ENCODE measurements at places on chromosomes 16 and 17.

- DNase-seq: no peak
Measured at GRCh38 chr17:74280093-74280513, 6.1 kb downstream of the DNAI2 start.

DNA sequence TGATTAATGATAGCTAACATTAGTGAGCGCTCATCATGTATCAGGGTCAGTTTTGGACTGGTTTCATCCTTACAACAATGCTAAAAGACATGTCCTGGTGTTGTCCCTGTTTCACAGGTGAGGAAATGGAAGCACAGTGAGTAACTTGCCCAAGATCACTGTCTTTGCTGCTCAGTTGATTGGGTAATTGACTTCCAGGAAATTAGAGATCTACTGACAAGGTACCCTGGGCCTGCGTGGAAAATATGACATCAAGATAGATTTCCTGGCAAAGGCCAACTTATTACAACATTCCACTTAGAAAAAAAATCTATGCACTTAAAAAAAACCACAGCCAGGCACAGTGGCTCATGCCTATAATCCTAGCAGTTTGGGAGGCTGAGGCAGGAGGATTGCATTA, 96.3 kb downstream of the CYLD start:
- no peak for DNase-seq

GRCh38 chr17:83081684-83082201, 2.3 kb downstream of the METRNL start:
- DNase-seq: no peak

DNA sequence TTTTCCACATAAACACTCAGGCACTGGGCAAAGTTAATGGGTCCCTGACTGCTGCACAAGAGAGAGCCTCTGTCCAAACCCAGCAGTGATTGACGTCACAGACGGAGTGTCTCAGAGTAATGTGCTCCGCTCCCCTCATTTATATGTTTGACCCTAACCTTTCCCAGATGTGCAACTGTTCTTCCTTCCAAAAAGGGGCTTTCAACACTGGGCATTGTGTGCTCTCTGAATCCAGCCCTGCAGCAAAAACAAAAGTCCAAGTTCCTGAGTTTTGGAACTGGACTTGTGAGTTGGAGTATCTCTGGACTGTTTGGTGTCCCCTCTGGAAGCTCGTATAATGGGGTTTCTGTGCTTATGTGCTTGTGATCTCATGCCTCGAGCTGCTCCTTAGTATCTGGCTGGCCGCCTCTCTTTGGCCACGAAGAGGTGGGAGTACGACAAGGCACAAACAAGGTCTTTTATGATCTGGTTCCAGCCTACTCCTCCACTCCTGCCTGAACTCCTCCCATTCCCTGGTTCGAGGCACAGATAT, 76.4 kb upstream of the SMIM36 start:
- DNase-seq: peak; percentile 38

GRCh38 chr16:49661465-49662187, 194.3 kb downstream of the ZNF423 start:
- DNase-seq: no peak

DNA sequence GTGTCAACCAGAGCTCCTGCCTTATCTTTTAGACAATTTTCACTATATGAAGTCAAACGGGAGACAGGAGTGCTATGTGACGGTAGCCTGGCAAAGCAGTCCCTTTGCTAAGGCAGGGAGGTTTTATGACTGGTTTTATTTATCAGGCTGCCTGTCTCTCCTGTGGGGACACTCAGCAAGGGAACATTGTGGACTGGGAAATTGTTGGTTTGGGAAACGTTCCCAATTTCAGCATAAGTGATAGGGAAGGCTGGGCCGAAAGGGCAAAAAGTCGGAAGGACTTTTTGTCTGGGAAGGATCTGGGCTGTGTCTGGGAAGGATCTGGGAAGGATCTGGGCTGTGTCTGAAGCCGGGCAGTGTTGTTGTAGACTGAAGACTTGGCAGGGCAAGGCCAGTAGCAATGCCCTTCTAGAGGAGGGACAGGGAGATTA, 211.2 kb downstream of the PARN start:
- DNase-seq: no peak

DNA sequence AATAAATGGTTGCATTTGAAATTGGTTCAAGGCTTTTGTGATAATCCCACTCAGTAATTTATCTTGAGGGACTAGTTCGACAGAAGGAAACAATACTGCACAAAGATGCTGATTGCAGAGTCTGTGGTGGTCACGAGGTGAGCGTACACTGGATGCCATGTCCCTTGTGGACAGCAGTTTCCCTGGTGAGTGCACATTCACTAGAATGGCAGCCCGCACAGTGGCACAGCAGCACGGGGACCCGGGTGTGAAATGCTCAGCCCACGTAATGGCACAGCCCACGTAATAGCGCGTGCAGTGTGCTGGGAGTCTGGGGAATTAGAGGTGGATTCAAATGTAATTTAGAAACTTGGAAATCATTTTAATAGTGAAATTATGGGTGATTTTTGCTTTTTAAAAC, 154.0 kb downstream of the LGALS9B start:
- DNase-seq: no peak

DNA sequence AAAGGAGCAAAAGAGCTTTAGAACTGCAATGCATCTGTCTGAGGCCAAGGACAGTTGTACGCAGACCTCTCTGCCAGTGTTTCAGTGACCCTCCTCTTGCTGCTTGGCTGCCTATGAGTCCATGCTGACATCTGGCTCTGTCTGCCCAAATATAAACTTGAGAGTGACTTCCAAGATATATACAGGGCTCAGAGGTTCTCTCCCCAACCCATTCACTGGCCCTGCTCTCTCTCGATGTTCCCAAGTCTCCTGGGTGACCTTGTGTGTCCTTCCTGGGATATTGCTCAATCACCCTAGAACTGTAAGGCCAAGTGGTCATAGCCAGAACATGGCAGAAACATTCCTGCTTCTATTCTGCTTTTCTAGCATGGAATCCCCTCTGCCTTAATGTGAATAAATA, 716.3 kb downstream of the WWOX start:
- no peak for DNase-seq

DNA sequence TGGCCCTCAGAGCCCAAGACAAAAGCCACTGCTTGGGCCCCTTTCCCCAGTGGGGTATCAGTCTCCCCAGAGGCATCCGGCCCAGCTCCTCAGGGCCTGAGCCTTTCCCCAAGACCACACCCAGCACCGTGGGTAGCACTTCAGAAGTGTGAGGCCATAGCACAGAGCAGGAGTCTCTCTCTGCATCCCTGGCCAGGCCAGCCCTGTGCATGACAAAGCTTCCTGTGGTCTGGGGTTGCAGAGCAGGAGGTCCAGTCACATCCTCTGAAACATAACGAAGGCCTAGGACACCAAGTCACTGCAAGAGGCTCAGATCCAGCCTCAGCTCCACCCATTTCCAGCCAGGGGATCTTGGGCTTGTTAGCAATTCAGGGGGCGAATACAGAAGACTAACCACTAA, 56.8 kb upstream of the ZNF423 start:
- no peak for DNase-seq

- DNase-seq: peak; percentile 39
Measured at GRCh38 chr16:62190426-62190825, 154.2 kb upstream of the CDH8 start.

DNA sequence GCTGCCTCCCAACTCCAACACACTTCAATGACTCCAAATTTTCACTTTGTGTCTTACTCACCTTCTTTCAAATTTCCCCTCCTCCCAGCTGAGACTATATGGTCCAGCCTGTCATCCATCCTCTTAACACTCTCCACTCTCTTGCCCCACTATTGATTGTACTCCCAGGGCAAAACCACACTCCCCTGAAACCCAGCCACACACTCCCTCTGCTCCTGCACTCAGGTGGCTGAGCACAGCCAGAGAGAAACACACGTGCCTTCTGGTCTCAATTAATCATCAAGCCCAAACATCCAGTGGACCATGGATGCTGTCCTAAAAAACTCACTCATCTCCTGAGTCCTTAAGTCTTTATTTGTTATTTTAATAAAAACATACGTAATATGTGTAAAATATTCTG, 1026.4 kb downstream of the KCNJ18 start:
- no peak for DNase-seq

- no peak for DNase-seq
Measured at GRCh38 chr17:41863074-41863848, 2.0 kb downstream of the KLHL11 start.

Measured in fibroblast of skin of right biceps (primary cell).